CD14-positive monocyte (primary cell): ENCODE measurements at places on chromosomes 1 and 21.

DNA sequence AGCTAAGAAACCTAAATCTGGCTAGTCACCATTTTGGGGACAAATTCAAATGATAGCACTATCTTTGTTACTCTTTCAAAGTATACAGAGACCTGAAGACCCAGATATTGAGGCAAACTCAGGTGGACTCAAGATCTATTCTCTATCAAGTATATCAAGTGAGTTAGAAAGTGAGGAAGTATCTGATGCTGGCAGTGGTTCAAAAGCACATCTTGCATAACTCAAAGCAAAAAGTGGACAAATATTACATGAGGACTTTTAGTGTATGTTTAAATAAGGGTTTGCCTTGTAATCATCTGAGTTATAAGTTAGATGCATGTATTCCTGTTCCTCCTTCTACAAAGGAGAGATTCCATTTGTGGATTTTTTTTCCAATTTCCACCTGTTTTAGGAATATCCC is 338.4 kb downstream of the DISC1 start:
- DNase-seq = peak; percentile 35

- no peak for DNase-seq
Observed at GRCh38 chr1:158638904-158639303, 33.8 kb downstream of the OR10Z1 start.

DNA sequence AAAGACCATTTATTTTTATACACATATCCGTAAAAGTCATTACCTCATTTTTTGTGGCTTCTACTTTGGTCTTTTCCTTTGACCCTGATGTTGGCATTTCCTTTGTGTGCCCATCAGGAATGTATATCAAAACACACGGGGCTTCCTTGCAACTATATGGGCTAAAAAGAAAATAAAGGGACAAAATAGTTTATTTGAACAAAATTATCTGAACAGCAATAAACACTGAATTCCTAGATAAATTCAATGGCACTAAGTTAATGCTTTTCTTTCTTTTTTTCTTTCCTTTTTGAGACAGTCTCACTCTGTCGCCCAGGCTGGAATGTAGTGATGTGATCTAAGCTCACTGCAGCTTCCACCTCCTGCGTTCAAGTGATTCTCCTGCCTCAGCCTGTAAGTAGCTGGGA is 45.2 kb downstream of the EPRS1 start:
- no peak for DNase-seq

DNA sequence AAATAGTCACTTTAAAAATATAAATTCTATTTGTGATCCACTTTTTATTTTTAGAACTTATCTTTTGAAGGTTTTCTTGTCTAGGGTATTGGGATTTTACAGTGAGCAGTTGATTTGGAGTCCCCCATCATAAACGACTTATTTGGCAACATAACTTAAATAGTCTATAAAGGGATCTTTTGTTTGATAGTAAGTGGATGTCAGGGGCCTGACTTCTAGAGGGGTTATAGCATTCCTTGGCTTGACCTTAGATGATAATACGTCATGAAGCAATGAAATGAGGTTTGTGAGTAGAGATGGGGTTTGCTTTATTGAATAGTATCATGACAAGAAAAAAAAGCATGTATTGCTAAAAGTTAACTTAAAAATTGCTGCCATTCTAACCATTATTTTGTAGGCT is 17.8 kb downstream of the VPS45 start:
- no peak for DNase-seq

GRCh38 chr1:17594690-17595601 is 55.4 kb downstream of the ARHGEF10L start:
- DNase-seq = no peak

GRCh38 chr1:43671626-43672330 is 21.8 kb downstream of the KDM4A start:
- no peak for DNase-seq

DNA sequence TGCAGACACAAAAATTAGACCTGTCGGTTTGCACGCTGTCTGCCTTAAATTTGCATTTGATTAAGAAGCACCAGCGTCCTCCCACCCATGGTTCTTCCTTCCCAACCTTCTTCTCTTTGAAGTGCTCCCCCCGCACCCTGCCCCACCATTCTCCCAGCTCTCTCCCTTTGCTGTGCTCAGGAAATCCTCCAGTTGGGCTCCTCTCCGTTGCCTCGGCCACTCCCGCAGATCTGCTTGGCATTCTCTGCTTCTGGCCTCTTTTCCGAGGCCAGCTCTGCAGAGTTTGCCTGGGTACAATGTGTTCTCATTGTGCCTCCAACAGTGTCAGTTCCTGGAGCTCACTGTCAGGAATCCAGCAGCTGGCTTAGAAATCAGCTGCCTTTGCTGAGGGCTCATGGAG is 126.1 kb downstream of the NAV1 start:
- no peak for DNase-seq

DNA sequence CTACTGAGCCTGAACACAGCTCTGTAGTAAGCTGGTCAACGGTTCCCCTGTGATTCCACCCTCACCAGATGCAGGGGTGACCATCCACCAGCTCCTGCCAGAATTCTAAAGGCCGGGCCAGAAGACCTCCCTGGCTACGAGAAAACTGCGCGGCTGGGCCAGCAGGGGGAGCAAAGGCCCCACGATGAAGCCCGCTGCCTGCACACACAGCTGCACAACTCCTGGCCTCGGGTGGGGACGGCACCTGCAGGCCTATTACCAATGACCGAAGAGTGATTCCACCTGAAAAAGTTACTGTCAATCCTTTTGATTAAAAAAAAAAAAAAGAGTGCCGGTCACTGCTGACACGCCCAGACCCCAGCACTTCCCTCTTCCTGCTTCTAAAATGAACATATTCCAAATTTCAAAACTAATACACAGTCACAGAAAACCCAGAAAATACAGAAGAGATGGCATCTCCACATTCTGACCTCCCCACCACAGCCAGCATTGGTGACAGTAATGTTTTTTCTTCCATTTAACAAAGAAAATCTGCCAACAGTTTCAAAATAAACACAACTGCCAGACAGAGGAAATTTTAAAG is 49.8 kb upstream of the RIPK4 start:
- DNase-seq = peak; percentile 15

DNA sequence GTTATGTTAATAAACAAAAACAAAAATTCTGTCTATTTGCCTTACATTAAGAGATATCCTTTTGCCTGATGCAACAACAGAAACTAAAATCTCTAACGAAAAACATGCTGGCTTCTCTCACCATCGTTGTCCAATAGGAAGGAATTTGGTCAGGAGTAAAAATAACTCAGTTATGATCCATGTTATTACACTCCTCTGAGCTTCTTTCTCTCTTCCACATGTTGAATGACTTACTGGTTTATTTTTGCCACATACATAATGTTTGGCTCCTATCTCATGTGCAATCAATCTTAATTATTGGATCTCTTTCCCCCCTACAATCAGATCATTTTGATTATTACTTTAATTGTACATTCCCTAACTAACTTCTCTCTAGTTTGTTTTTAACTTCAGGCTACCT is 688.4 kb downstream of the USP25 start:
- DNase-seq = no peak

DNA sequence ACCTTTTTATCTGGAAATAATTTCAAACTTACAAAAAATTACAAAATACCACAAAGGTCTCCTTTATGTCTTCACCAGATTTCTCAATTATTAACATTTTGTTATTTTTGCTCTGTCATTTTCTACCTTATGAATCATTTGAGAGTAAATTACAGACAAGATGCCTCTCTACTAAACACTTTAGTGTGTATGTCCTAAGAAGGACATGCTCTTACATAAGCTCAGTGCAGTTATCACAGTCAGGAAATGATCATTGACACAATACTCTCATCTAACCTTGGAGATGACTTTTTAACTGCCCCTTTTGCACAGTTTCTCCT is 378.9 kb upstream of the RUNX1 start:
- peak; percentile 43 for DNase-seq

DNA sequence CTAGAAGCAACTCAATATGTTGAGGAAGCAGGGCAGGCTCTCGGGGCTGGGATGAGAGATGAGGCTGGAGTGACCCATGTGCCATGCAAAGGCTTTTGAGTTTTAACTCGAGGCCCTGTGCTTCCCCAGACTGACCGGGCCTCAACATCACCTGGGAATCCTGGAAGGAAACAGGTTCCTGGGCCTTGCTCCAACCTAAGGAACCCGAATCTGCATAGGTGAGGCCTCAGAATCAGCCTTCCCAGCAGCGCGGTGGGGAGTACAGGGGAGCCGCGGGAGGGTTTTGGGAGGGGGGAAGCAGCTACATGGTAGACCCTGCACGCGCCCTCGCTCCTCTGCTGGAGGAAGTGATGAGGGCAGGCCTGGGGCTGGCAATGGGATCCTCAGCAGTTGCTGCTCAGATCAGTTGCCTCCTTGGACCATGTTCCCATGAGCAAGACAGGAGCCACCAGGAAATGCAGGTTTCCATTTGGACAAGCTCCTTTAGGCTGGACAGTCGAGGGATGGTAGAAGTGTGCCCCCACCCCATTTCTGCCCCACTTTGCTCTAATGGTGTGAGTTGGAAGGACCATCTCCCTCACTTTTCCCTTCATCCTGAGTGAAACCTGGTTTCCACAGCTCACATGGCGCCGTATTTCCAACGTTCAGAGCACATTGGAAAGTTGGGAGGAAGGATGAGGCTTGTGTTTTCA is 4.5 kb upstream of the KIAA1614 start:
- no peak for DNase-seq

- no peak for DNase-seq
Observed at GRCh38 chr1:116133696-116134475, 22.7 kb downstream of the MAB21L3 start.

- no peak for DNase-seq
Observed at GRCh38 chr1:209705033-209705598, 470 bp downstream of the HSD11B1 start.

- no peak for DNase-seq
Observed at GRCh38 chr1:167208624-167208976, 12.1 kb upstream of the POU2F1 start.

GRCh38 chr1:55957276-55957675 is 622.1 kb downstream of the PLPP3 start:
- no peak for DNase-seq

GRCh38 chr1:36183309-36183856 is 27.4 kb downstream of the MAP7D1 start:
- DNase-seq = no peak

- no peak for DNase-seq
Observed at GRCh38 chr1:193763266-193763665, 576.9 kb upstream of the B3GALT2 start.

DNA sequence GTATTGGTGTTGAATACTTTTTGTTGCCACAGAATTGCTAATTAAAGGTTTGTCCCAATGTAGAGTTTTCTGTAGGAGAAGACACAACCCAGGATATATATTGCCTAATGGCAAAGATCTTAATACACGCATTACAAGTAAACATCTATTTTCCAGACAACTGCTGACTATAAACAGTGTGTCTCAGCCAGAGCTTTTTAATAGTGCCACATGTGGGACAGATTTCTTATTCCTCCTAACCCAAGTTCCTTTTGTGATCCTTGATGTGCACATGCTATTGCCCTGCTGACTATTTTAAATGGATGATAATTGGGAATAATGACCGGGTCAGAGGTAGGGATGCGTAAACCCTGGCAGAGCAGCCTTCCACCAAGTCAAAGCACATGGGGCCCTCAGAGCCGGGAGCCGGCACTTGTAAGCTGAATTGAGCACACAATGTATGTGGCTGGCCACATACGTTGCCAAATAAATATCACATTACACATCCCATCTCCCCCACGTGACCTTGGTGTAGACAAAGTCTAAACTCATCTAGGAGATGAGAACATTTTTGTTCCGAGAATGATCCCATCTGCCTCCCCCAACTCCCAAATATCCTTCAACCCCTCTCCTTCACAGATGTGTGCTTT is 209.8 kb upstream of the NFIA start:
- no peak for DNase-seq

DNA sequence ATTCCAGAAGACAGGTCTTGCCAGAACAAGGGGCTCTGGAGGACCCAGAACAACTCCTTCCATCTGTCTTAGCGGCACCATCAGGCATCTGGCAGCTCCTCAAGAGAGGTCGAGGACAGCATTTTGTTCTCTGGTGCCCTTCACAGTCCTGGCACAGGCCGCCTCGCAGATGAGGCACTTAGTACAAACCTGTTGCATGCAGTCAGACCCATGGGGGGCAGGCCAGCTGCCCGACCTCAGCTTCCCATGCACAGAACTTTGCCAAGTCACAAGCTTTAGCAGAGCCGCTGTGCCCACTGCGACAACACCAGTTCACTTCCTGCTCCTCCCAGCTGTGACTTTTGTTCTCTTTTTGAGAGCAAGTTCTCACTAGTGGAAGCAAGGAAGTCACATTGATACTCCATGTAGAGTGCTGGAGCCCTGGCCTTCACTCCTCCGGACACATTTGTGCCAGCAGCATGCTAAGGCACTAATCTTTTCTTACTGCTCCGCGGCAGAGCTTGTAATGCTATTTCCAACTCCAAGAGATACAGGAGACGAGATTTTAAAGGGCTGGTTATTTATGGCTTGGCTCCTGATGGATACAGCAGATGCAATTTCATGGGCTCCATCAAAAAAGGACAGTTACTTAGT is 44.6 kb downstream of the HMGB4 start:
- no peak for DNase-seq

DNA sequence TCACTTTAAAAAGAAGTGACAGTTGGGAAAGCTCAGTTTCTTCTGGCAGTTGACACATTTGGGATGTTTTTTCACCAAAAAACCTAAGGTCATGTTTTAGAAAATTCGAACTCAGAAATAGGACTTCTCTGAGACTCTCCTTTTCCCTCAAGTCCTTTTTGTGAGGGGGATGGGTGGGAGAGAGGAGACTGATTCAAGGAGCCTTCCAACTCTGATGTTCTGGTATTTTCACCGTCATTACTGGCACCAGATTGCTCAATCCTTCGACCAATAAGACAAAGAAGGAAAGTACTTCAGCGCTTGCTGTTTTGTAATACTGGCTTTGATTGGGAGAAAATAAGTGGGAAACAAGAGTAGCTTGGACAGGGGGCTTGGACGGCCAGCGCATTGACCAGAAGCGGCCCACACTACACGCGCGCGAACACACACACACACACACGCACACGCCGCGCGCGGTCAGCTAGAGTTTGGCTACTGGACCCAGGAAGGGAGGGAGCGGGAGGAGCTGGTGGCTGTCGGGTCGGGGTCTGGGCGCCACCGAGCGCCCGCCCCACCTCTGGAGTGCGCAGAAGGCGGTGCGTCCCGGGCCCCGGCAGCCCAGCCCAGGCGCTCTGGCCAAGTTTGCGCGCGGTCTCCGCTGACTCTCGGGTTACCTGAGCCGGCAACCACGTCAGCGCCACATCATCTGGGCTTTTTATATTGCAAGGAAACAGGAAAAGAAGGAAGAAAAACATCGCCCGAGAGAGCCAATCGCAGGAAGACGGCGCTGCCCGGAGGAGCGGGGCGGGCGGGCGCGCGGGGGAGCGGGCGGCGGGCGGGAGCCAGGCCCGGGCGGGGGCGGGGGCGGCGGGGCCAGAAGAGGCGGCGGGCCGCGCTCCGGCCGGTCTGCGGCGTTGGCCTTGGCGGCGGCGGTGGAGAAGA is at the start of gene KCNK1:
KCNK1 (plus strand) TSS at position 855 of the 921 bp plus-strand sequence; CDS start at position 921, 66 bp downstream.
- DNase-seq = no peak

- no peak for DNase-seq
Observed at GRCh38 chr1:172467446-172467845, 23.6 kb upstream of the PIGC start.

- no peak for DNase-seq
Observed at GRCh38 chr1:208837242-208837641, 593.1 kb upstream of the PLXNA2 start.

- no peak for DNase-seq
Observed at GRCh38 chr1:219858980-219859379, 69.4 kb downstream of the SLC30A10 start.

- peak; percentile 70 for DNase-seq
Observed at GRCh38 chr1:145885738-145886287, at the start of gene ANKRD35. Gene ANKRD35, minus strand, starts transcription at chr1:145885866. Its CDS starts 108 bp downstream, at chr1:145885758.
